ENCODE measurements at places on chromosomes 3 and 15.

GRCh38 chr3:138043266-138044029 lies 33.5 kb downstream of the CLDN18 start:
- no peak for DNase-seq

- no peak for DNase-seq
Observed at GRCh38 chr3:65633018-65633638, 405.6 kb downstream of the MAGI1 start.

- DNase-seq, result no peak
Observed at GRCh38 chr3:59818033-59818918, 768.5 kb upstream of the CFAP20DC start.

GRCh38 chr3:193971966-193972365 lies 164.0 kb upstream of the HES1 start:
- DNase-seq, result no peak

DNA sequence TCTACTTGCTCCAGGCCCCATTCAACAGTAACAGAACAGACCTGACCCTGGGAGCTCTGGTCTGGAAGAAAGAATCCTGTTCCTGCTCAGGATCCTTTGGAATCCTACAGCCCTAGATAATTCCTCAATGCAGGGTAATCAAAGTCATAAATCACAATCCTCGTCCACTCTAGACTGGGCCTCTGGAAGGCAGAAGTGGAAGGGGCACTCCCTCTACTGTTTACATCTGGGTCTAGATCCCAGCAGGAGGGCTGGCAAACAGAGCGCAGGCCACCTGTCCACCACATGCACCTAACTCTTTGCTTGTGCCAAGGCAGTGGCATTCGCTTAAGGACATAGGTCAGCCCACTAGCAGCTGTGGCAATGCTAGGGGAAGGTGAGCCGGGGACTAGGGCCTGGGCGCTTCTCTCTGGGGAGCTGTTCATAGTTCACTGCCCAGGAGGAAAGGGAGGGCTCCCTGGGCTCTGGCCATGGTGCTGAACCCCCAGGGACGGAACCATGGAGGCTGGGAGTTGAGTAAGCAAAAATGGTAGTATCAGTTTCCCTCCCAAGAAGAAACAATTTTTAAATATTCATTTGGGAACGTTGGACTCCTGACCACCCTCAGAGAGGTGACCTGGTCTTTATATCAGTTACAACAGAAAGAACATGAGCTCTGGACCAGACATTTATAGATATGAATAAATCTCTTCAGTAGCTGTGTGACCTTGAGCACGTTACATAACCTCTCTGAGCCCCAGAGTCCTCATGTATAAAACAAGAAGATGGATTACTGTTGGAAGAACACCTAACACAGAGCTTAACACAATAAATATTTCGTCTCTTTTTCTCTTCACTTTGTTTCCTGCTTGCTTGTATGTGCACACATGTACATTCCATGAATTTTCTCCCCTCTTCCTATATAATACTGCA lies 90.2 kb downstream of the NTRK3 start:
- no peak for DNase-seq

DNA sequence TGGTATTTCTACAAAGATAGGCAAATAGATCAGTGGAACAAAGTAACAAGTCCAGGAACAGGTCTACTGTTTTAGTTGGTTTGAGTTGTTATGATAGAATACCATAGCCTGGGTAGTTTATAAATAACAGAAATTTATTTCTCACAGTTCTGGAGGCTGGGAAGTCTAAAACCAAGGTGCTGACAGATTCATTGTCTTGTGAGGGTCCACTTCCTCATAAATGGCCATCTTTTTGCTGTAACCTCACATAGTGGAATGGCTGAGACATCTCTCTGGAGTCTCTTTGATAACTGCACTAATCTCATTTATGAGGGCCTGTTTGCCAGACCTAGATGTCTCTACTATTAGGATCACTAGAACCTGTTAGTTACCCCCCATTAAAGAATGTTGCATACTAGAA lies 152.3 kb upstream of the MYRIP start:
- DNase-seq, result no peak
